Left hindlimb (tissue), 1 donor: ENCODE measurements at places on chromosomes 7 and 10.

DNA sequence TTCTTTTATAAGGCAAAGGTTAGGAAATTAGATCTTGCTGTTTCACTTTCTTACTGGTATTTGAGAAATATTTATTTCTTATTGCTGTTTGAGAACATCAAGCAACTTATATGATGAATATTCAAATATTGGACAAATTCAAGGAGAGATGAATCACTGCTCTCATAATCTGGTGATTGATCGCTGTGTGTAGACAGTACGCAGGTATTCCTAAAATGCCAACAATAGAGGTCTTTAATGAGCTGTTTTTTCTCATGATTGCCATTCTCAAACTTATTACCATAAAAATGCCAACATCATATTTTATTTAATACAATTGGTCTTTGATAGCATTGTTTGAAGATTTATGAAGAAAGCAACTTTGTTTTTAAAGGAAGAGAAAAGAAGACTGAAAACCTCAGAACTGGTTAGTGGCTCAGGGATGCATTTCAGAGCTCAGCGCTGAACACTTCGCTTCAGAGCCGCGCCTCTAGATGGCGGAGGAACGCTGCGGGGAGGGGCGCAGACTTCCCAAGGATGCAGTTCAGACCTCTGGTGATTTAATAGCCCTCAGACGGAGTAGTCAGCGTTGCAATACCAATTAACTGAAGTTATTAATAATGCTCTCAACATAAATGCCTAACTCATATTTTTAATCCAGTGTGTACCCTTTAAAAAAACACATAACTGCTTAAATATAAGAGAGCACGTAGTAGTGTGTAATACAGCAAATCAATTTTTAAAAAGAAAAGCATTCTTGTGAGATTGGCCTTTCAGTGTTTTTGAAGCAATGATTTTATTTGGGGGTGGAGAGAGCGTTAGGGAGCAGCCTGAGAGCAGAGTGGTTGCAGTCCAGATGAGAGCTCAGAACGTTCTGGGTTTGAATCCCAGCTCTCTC, 38.5 kb upstream of the STEAP4 start:
- DNase-seq: peak; percentile 60

- no peak for DNase-seq
Observed at GRCh38 chr7:111132833-111133232, 41.9 kb downstream of the LRRN3 start.

GRCh38 chr7:90596671-90597562, 796 bp downstream of the CDK14 start:
- DNase-seq: peak; percentile 43

- no peak for DNase-seq
Observed at GRCh38 chr7:124781907-124782734, 16.5 kb upstream of the GPR37 start.

DNA sequence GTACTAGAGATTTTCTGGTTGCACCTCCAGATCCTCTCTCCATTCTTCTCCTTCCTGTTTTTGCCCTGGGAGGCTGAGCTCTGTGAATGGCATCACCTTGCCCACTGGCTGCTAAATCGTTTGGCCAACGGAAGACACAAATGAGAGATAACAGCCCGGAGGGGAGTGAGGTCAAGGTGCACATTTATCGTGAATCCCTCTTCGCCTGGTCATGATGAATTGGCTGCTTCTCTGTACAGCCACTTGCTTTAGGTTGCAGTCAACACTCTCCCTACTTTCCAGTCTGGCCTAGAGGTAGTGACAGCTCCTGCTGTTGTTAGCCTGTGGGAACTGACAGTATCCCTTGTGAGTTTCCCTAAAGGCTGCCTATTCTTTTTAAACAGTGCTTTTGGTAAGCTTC, 85.4 kb upstream of the CHCHD3 start:
- no peak for DNase-seq

DNA sequence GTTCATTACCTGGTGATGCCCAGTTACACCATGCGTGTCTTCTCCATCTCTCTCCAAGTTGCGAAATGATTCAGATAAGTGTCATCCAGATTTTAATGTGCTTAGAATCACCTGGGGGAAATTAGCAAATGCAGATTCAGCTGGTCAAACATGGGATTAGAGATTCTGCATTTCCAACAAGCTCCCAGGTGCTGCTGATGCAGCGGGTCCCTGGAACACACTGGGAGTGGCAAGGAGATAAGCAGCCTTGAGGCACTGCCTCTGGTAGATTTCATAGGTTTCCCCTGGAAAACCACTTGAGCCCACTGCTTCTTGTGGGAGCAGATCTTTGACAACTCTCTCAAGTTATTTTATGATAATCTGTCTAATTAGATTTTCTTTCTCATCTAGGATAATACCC, 196.0 kb upstream of the C7orf33 start:
- DNase-seq: no peak

DNA sequence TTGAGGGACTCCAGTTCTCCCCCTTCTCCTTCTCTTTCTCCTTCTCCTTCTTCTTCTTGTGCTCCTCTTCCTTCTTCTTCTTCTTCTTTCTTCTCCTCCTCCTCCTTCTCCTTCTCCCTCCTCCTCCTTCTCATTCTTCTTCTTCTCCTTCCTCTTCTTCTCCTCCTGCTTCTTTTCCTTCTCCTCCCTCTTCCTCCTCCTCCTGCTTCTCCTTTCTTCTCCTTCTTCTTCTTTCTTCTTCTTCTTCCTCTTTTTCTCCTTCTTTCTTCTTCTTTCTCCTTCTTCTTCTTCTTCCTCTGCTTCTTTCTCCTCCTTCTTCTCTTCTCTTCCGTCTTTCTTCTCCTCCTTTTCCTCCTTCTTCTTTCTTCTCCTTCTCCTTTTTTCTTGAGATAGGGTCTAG, 25.6 kb upstream of the LIMK1 start:
- no peak for DNase-seq

DNA sequence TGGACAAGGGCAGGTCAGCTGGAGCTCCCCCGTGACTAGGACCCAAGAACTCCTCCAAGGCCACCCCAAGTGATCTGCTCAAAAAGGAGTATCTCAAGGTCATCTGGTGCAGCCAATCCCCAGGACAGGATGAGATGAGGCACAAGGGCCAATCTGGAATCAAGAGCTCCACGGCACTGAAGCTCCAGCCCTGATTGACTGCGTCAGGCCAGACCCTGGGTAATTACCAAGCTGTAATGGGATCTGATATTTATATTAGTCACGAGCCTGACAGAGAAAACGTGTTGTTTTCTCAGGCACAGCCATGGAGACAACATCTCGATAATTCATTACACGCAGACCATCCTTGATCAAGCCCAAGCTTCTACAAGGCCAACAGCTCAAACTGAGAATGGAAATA, 4.2 kb downstream of the KCNMA1 start:
- DNase-seq: no peak

- DNase-seq: no peak
Observed at GRCh38 chr7:98175260-98175940, 35.8 kb upstream of the BHLHA15 start.

DNA sequence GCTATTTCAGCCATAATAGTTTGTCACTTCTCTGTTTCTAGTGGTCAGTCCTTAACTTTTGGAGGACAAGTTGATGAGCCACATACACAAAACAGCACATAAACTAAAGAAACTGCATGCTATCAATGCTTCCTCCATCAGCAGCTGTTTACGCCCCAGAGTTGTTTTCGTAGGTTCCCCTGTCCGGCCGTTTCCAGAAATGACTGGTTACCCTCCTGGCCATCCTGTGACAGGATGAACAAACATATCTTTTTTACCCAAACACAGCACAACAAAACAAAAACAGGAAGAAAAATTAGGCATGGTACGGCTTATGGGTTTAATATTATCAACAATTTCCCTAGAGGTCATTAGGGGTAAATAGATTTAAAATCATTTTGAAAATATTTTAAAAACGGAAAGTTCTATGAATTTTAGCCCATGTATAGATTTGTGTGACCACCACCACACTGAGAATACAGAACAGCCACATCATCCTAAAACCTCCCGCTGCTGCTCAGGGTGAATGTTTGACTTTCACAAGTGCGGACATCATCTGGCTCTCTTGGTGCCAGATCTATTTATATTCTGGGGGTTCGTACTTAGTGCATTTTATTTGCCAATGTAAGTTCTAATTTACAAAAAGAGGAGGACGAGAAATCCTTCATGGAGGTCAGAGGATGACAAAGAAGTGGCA, 74.8 kb downstream of the HIPK2 start:
- no peak for DNase-seq

DNA sequence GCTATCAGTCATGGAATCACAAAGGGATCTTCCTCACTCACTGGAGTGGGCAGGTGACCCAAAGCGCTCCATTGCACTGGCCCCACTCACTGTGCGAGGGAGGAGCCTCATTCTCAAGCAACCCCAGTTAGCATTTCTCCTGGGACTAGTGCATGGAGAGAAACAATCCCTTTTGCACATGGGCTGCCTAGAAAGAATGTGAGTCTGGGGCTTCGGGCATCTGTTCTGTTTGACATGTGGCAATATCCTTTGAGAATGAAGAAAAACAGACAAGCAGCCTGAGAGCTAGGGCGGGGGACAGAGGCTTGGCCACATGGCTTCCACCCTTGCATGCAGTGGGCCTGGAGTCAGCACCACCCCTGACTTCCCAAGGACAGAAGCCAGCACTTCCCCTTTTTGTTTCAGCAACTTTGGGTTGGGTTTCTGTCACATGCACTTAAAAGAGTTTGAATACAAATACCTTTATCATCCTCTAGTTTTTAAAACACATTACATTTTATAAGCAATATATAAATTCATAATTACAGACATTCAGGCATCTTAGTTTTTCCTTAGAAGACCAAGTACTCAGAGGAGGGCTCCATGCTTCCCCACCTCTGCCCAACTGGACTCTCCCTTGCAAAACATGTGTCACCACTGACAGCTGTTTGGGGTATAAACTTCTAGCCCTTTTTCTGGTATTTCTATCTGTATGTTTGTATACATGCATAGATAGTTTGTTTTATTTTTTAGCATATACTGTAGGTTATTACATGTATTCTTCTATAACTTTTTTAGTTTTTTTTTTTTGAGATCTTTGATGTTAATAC, 73.8 kb downstream of the RBM20 start:
- no peak for DNase-seq

DNA sequence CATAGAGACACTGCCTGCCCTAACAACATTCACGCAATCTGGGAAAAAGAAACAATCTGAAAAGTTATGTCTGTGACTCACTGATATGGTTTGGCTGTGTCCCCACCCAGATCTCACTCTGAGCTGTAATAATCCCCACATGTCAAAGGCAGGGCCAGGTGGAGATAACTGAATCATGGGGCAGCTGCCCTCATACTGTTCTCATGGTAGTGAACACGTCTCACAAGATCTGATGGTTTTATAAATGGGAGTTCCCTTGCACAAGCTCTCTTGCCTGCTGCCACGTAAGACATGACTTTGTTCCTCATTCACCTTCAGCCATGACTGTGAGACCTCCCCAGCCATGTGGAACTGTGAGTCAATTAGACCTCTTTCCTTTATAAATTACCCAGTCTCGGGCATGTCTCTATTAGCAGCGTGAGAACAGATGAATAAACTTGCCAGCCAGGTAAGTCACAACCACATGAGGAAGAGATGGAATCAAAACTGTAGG, 341.5 kb upstream of the AOAH start:
- DNase-seq: no peak

DNA sequence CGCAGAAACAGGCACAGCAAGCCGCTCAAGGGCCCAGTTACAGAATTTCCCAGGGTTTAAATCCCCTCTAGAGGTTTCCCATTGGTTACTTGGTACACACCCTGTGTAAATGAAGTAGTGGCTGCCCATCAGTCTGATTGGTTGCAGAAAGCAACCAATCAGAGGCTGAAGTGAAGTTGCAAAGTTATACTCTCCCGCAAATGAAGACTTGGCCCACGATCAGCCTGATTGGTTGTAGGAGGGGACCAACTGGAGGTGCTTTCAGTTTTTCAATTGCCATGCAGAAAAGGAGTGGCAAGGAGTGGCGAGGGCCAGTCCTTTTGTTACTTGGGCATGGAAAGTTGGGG, 909.2 kb upstream of the AUTS2 start:
- DNase-seq: no peak

- DNase-seq: no peak
Observed at GRCh38 chr10:129233351-129234148, 233.5 kb upstream of the MGMT start.

DNA sequence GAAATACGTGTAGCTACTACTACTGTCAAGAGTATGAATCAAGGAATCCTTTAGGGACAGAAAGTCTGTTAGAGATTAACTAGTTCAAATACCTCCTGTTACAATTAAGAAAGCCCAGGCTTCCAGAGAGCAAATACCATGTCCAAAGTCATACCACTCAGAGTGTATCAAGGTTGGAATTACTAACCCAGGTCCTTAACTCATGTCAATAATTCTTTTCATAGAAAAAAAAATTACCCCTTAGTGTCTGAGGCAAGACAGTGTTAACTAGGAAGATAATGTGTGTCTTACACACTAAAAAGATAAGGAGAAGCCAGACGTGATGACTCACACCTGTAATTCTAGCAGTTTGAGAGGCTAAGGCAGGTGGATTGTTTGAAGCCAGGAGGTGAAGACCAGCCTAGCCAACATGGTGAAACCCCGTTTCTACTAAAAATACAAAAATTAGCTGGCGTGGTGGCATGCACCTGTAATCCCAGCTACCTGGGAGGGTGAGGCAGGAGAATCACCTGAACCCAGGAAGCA, 423.4 kb downstream of the SORCS1 start:
- DNase-seq: no peak

DNA sequence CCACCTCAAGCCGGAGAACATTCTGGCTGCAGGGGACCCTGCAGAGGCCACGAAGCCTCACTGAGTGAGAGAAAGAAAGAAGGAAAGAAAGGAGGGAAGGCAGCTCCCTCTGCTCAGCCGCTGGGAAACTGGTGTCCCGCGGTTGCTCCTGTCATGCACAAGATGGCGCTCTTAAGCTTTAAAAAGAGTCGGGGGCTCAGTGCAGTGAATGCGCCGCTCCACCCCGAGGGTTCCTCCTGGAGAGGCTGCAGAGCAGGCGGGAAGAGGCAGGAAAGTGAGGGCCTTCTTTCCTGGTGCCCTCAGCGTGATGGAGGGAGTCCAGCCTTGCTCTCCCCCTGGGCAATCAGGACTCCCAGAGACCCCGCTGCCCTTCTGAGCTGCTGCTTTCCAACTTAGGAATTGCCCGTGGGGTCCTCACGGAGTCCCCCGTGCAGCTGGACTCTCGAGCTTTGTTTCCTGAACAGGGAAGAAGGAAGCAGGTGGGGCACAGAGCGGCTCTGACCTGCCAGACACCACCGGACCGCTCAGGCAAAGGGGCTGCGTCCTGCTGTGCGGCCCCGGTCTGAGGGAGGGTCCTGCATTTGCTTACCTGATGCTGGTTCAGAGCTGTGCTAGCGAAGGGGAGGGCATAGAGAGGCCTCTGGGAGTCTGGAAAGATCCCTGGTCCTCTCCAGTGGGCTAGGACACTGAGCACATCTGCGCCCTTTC, 141.9 kb upstream of the MKI67 start:
- DNase-seq: peak; percentile 88

- no peak for DNase-seq
Observed at GRCh38 chr7:100649826-100650565, 6.3 kb downstream of the ACTL6B start.

GRCh38 chr10:30075481-30075880, 16.1 kb upstream of the JCAD start:
- no peak for DNase-seq

DNA sequence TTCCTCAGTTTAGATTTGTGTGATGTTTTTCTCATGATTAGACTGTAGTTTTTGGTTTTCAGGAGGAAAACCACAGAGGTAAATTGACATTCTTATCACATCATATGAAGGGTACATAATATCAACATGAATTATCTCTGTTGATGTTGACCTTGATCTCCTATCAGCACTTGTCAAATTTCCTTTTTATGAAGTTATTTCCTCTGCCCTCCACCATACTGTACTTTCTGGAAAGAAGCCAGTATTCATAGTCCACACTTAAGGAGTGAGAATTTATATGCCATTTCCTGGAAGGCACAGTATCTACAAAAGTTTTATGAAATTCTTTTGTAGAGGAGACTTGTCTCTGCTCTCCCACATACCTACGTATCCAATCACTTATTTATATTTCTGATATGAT, 807.2 kb upstream of the MBL2 start:
- DNase-seq: no peak
